Vagina (tissue), 2 donors: ENCODE measurements at places on chromosomes 16 and 17. TPM values are rescaled to one million over a fixed set of nuclear protein-coding genes. Genes with fewer than 3 reads are reported as not detected.

The NGFR gene
- 41.7 TPM for total RNA-seq

The MT1G gene
- total RNA-seq = not detected

The KRTAP4-3 gene
- total RNA-seq = not detected

The ELMO3 gene
- total RNA-seq = 21.6 TPM

The MT1M gene
- 63.3 TPM for total RNA-seq

The MPDU1 gene
- 73.4 TPM for total RNA-seq

- H3K36me3 ChIP-seq = no peaks in the 10 kb centered on the region
- no peak for DNase-seq
- peaks cover 9% of the 10 kb centered on the region for H3K4me1 ChIP-seq
These were observed 8.5 kb upstream of the HOXB9 start for GRCh38 chr17:48634493-48635208.

- no peak for DNase-seq
- no peak overlapping the region for H3K4me3 ChIP-seq
- H3K27ac ChIP-seq = no peak overlapping the region
These were observed 8.2 kb upstream of the MPP2 start for GRCh38 chr17:43915559-43915958.

- no peaks in the 10 kb centered on the region for H3K27me3 ChIP-seq
- DNase-seq = no peak
- no peaks in the 10 kb centered on the region for H3K4me1 ChIP-seq
- no peak overlapping the region for H3K27ac ChIP-seq
- no peak overlapping the region for H3K4me3 ChIP-seq
These were observed 204.2 kb downstream of the CA10 start for GRCh38 chr17:51954232-51954765.

DNA sequence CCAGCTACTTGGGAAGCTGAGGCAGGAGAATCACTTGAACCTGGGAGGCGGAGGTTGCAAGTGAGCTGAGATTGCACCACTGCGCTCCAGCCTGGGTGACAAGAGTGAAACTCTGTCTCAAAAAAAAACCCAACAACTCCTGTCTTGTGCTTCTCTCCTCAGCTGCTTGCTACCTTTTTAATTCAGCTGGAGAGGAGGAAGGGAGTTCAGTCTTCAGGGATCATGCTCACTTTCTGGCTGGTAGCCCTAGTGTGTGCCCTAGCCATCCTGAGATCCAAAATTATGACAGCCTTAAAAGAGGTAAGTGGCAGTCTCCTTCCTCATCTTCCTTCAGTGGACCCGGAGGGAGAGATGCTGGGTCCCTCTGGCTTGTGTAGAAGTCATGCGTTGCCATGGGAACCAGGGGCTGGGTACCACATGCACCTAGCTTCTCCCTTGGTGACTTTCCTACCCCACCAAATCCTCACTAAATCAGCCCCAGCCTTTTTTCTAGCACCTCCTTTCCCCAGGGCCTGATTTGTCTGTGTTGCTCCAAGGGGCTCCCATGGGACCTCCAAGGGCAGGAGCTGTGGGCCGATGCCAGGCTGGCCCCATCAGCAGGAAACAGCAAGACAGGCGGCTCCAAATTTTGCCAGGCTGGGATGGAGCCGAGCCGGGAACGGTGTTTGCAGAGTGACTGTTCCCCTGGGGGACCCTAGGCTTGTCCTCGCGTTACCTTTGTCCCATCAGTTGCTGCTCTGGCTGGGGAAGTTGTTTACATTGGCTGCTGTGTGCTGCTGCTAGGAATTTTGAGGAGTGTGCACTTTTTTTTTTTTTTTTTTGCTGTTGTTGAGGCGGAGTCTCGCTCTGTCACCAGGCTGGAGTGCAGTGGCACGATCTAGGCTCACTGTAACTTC is 65.2 kb downstream of the ABCC1 start:
- H3K4me1 ChIP-seq = peaks cover 15% of the 10 kb centered on the region
- H3K4me3 ChIP-seq = no peak overlapping the region
- H3K27ac ChIP-seq = no peak overlapping the region

GRCh38 chr17:74130276-74130675 is 73.2 kb upstream of the RPL38 start:
- H3K4me3 ChIP-seq = no peak overlapping the region
- no peaks in the 10 kb centered on the region for H3K27me3 ChIP-seq
- no peaks in the 10 kb centered on the region for H3K36me3 ChIP-seq

GRCh38 chr16:75202069-75202590 is 4.8 kb downstream of the CTRB2 start:
- no peaks in the 10 kb centered on the region for H3K27me3 ChIP-seq
- H3K27ac ChIP-seq = no peak overlapping the region
- peaks cover 3% of the 10 kb centered on the region for H3K4me1 ChIP-seq
- DNase-seq = no peak

DNA sequence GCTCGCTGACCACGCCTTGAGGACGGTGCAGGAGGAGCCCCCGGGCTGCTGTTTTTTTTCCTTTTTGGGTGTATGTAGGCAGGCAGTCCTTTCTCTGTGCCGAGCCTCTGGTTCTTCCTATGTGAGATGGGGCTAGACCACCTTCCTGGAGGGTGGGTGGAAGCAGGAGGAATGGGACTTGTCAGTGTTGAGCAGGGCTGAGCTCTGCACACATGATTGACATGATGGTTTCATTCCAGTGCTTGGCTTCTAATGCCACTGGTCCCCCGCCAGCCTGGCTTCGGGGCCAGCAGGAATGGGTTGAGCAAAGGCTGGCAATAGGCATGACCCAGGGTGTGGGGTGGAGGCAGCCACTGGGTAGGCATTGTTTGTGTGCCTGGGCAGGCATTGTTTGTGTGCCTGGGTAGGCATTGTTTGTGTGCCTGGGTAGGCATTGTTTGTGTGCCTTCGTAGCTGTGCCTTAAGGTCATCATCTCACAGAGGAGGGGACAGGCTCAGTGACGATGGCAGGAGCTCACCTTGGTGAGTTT is 14.2 kb upstream of the ADCY7 start:
- H3K4me1 ChIP-seq = no peaks in the 10 kb centered on the region
- DNase-seq = no peak
- H3K27ac ChIP-seq = no peak overlapping the region
- H3K4me3 ChIP-seq = no peak overlapping the region
- no peaks in the 10 kb centered on the region for H3K36me3 ChIP-seq

DNA sequence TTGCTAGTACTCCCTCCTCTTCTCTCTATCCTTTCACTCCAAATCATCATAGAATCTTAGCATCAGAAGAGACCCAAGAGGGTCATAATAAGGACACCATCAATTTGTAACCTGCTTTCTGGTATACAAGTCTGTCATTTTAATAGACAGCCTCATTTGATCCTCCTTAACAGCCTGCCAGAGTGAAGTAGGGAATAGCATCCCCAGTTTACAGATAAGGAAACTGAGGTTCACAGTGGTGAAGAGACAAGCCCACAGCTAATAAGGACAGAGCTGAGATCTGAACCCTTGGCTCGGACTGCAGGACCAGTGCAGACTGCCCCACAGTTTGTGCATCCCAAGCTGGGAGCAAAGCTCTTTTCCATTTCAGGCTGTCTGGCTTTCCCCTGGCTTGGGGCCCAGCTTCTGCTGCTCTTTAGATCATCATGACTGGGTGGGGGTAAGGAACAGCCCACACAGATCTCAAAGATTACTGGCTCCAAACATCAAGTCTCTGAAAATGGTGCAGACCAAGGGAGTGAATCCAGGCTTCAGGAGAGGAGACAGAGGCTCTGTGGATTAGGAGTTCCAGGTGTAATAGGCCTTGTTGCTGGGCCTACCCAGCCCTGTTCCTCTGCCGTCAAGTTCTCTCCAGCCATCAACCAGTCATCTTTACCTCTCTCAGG is 10.3 kb upstream of the IGFBP4 start:
- peak overlapping the region; percentile 43 for H3K27ac ChIP-seq
- H3K36me3 ChIP-seq = no peaks in the 10 kb centered on the region
- no peak overlapping the region for H3K4me3 ChIP-seq
- H3K4me1 ChIP-seq = peaks cover 13% of the 10 kb centered on the region
- H3K27me3 ChIP-seq = no peaks in the 10 kb centered on the region

- no peaks in the 10 kb centered on the region for H3K27me3 ChIP-seq
- peaks cover 23% of the 10 kb centered on the region for H3K4me1 ChIP-seq
- H3K27ac ChIP-seq = peak overlapping the region; percentile 33
- DNase-seq = no peak
- H3K36me3 ChIP-seq = no peaks in the 10 kb centered on the region
- H3K4me3 ChIP-seq = no peak overlapping the region
These were observed 50.0 kb upstream of the TOB1 start for GRCh38 chr17:50916026-50916707.

DNA sequence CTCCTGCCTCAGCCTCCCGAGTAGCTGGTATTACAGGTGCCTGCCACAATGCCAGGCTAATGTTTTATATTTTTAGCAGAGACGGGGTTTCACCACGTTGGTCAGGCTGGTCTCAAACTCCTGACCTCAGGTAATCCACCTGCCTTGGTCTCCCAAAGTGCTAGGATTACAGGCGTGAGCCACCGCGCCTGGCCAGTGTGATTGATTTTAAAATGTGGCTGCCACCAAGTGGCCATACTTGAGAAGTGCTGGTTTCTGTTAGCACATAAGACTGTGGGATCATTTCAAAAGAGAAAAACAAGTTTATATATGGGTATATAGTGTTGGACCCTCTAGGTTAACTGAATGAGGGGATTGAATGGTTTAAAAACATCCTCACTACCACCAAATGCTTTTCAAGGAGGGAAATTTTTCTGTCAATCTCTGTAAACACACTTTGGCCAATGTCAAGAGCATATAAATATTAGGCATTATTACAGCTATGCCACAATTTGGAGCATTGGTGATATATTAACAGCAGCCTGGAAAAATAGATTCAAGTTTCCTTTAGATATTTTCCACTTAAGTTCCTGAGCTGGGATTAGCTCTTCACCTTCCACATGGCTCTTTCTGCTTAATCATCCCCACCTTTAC is 13.5 kb upstream of the DHRS13 start:
- H3K4me3 ChIP-seq = no peak overlapping the region
- no peaks in the 10 kb centered on the region for H3K36me3 ChIP-seq
- H3K4me1 ChIP-seq = no peaks in the 10 kb centered on the region
- DNase-seq = no peak
- no peak overlapping the region for H3K27ac ChIP-seq

DNA sequence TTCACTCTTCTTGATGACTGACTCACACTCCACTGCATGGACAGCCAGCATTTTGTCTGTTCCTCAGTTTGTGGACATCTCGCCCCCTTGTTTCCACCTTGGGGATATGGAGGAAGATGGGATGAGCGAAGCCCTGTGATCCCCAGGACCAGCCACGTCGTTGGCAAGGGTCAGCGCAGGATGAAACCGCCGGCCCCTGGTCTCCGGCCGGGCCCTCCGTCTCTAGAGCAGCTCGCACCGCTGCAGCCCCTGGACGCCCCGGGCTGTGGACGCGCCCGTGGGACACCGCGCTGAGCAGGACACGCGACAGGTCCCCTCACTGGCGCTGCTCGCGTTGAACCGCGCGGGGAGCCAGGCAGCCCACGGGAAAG is 604 bp upstream of the ZC3H18 start:
- DNase-seq = no peak
- no peaks in the 10 kb centered on the region for H3K36me3 ChIP-seq

- peak overlapping the region; percentile 69 for H3K4me3 ChIP-seq
- H3K4me1 ChIP-seq = peaks cover 9% of the 10 kb centered on the region
- no peaks in the 10 kb centered on the region for H3K36me3 ChIP-seq
- H3K27ac ChIP-seq = peak overlapping the region; percentile 53
These were observed 33.7 kb upstream of the RPH3AL start for GRCh38 chr17:386141-386876.

DNA sequence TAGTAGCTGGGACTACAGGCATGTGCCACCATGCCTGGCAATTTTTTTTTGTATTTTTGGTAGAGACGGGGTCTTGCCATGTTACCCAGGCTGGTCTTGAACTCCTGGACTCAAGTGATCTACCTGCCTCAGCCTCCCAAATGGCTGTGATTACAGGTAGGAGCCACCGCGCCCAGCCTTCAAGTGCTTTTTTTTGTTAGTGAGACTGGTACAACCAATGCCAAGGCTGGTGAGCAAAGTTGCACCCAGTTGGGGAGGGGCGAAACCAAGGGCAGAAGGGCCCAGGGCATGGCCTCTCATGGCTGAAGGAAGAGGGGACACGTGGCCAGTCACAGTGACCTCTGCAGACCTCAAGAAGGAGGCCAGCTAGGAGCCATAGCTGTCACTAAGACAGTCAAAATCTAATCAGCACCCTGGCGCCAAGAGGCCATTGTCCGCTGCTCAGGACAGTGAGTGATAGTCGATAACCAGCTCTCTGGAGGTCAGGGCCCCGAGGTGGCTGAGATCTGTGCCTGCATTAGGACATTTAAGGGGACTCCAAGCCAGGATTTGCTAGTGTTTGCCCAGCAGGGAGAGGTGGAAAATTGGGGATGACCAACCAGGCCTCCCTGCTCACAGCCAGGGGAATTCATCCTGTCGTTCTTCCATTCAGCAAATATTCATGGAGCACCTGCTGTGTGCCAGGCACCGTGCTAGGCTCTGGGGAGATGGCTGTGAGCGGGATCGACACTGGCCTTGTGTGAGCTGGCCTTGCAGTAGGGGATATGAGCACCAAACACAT is 10.2 kb downstream of the IL4R start:
- H3K4me1 ChIP-seq = peaks cover 97% of the 10 kb centered on the region
- no peaks in the 10 kb centered on the region for H3K27me3 ChIP-seq

DNA sequence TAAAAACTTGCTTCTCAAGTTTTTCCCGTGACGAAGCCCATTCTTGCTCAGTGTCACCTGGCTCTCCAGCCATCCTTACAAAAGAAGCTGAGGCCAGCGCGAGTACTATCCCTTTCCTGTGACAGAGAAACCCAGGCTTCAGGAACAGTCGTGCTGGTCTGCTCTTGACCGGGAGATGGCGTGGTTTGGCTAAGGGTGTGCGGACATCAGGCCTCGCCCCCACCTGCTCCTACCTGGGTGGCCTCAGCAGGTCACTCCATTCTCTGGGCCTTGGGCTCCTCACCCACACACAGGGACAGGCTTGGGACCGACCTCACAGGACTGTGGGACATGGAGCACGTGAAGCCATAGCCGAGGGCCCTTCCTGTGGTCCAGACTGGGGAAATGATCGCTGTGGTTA is 75.2 kb upstream of the CIBAR2 start:
- no peaks in the 10 kb centered on the region for H3K36me3 ChIP-seq
- H3K27ac ChIP-seq = no peak overlapping the region
- H3K27me3 ChIP-seq = no peaks in the 10 kb centered on the region
- DNase-seq = no peak
- no peak overlapping the region for H3K4me3 ChIP-seq
- H3K4me1 ChIP-seq = no peaks in the 10 kb centered on the region

DNA sequence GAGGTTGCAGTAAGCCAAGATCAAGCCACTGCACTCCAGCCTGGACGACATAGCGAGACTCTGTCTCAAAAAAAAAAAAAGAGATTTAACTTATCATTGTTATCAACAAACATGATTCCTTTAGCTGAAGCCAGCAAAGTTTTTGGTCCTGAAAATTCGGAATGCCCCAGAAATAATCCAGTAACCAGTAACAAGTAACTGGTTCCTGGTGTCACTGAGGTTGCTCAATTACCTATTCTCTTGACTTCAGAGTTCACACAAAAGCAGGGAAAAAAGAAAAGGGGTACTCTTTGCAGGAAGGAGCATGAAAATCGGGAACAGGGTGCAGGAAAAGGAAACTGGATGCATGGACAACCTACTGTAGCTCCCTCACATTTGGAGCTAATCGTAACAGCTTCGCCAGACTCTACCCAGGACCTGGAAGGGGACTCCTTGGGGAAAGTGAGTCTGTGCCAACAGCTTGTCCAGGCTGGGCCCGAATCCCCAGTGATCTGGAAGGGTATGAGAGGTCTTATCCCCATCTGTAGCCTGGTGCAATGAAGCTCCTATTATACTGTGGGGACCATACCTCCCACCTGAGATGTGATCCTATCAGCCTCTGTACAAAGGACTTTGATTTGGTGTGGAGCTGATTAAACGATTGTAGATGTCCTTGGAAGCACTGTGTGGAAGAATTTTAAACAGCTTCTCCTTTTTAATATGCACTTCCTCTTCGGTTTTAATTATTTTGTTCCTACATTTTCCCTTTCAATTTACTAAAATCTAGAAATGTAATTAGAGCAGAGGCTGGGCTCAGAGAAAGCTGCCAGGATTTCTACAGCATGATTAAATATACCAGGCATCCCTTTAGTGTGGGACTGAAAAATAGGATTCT is 3.4 kb upstream of the SPOP start:
- no peaks in the 10 kb centered on the region for H3K27me3 ChIP-seq
- H3K36me3 ChIP-seq = no peaks in the 10 kb centered on the region
- no peak overlapping the region for H3K27ac ChIP-seq
- DNase-seq = no peak
